Activated CD4-positive, alpha-beta T cell treated with anti-CD3 and anti-CD28 coated beads, Interleukin-2, amount 50 U/mL, for 48 hours (primary cell): ENCODE measurements at places on chromosomes 3 and 15.

- DNase-seq: no peak
Measured at GRCh38 chr15:79953951-79954444, 17.0 kb downstream of the BCL2A1 start.

GRCh38 chr15:64503197-64503596, 42.8 kb downstream of the ZNF609 start:
- no peak for DNase-seq

- no peak for DNase-seq
Measured at GRCh38 chr3:53618936-53619335, 124.5 kb downstream of the CACNA1D start.

DNA sequence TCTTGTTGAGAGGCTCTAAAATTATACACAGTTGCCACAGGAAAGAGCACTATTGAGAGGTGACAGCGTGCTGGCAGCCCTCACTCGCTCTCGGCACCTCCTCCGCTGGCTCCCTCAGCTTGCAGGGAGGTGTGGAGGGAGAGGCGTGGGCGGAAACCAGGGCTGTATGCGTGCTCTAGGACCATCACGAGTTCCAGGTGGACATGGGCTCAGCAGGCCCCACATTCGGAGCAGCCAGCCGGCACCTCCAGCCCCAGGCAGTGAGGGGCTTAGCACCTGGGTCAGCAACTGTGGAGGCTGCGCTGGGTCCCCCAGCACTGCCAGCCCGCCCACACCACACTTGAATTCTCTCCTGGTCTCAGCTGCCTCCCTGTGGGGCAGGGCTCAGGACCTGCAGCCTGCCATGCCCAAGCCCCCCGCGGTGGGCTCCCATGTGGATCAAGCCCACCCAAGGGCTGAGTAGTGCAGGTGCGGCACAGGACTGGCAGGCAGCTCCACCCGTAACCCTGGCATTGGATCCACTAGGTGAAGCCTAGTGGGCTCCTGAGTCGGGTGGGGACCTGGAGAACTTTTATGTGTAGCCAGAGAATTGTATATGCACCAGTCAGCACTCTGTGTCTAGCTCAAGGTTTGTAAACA, 460.6 kb upstream of the ALCAM start:
- DNase-seq: no peak

DNA sequence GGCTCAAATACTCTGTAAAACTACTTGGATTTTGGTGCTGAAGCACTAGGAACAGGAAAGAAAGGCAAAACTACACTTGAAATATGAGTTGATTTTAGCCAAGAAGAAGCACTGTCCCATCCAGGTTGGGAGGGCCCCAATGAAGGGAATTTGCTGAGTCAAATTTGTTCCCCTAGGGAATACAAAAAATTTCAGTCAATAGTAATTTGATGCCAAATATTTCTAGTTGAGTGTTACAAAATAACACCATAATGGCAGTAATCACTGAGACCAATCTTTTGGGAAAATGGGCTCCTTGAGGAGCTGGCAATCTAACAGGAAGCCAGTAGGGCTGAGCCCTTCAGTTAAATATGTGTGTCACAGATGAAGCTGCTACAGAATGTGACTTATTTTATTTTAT, 896.9 kb downstream of the DIPK2A start:
- no peak for DNase-seq

GRCh38 chr15:23642413-23643044, 5.1 kb downstream of the MAGEL2 start:
- peak; percentile 44 for DNase-seq

DNA sequence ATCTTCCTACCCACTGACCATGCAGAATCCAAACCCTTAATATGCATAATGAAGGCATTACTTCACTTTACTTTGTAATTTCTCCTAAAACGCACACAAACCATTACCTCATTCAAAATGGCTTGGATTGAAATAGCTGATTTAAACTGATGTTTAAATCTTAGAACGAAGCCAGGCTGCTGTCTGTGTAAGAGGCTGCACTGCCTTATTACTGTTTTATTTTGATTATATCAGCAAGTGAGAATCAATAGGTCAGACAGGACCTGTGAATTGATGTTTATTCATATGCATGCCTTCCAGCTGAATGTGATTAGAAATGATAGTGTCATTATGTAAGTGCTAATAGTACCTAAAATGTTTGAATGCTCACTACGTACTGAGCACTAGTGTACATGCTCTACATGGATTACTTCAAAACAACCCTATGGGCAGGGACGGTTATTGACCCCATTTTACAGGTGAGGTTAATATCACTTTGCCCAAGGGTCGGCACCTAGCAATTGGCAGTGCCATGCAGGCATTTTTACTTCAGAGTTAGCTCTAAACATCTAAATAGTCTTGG, 314.2 kb upstream of the CBLB start:
- DNase-seq: no peak

DNA sequence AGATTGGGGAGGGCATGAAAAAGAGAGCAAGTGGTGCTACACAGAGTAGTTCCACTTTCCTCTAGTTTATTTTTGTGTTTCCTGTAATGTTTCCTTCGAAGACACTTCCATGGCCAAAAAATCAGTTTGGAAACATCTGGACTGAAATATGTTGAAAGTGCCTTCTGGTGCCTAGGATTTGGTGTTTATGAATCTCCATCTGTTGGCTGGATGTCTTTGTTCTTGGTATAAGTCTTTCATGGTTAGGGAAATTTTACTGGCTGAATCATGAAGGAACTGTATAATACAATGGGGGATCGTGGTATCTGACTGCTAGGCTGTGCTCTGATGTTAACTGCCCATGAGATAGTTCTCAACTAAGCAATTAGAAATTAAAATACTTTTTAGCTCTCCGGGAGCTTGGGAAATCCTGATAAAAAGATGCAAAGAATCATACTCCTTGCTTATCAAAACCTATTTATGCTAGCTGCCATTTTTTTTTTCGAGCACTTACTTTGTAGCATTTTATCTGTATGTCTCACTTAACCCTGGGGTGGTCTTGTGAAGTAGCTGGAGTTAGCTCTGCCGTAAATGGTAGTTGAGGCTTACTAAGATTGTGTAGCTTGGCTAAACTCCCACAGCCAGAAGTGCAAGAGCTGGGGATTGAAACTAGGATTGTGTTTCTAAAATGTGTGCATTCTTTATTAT, 21.9 kb downstream of the AKAP13 start:
- DNase-seq: no peak

DNA sequence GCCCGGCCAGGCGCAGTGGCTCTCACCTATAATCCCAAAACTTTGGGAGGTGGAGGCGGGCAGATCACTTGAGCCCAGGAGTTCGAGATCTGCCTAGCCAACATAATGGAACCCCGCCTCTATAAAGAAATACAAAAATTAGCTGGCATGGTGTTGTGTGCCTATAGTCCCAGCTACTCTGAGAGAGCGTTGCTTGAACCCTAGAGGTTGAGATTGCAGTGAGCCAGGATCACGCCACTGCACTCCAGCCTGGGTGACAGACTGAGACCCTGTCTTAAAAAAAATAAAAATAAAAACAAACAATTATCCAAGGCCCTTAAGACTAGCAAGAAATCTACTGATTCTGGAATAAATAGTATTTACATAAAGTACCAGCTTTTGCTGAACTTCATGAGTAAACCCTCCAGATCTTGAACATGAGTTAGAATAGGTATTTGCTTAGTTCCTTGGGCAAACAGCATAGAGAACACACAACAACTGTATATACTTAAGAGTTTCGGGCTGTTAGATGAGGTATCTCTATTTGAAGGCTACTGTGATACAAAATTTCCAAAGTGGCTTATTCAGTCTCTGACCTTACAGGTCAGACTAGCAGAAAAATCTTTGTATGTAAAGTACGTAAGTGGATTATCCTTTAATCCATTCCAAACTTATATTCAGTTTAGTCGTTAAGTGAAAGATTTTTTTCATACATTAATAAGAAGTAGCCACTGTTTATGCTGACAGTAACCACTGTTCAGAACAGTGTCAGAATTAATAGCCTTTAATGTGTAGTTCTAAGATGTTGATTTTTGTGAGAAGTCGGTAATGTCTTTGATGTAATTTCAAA, 171.1 kb upstream of the CGNL1 start:
- no peak for DNase-seq

DNA sequence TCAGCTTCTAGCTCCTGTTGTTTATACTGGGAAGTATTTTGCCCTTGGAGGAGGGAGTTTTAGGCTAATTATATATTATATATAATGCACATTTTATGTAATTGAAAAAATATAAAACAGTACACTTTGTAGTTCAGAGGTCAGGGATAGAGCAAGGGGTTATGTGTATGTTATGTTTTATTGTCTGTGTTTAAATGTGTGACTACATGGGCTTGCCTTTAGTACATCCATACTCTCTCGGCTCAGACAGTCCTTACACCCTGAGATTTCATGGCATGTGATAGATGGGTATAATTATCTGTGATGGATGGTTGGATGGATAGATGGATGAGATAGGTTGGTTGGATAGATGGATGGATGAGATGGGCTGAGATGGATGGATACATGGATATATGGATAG, 17.4 kb upstream of the ST3GAL6 start:
- no peak for DNase-seq

DNA sequence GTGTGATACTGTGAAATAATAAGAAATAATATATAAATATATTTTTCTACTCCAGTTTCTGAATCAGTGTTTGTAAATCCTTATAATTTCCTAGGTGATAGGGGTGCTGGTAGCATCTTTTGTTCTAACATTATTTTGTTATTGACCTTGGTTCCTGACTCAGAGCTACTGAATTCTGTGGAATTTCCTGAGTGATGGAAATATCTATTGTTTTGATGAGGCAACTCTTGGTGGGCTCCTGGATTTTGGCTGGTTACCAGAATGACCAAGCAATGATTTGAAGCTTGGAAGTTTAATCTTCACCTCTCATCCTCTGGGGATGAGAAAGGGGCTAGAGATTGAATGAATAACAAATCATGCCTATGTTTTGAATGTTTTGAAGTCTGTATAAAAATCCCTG, 377.3 kb downstream of the LPP start:
- no peak for DNase-seq

DNA sequence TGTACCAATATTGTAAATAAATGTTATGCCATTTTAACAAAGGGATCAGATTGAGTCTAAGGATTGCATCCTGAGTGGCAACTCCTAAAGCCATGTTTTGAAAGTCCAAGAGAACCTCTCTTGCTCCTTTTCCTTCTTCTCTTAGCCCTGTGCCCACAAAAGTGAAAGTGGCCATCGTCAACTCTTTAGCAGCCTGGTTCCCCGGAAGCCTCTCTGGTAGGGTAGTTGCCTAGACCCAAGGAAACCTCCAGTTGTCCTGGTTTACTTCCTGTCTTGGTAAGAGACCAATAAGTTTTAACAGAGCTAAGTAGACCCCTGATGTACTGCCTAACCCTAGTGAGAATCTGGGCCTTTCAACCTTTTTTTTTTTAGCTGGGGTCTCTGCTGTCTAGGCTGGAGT, 10.2 kb upstream of the ITPKA start:
- DNase-seq: no peak

- no peak for DNase-seq
Measured at GRCh38 chr3:132659000-132659364, 627 bp downstream of the ACAD11 start.

GRCh38 chr3:160643994-160644393, 33.0 kb upstream of the ARL14 start:
- no peak for DNase-seq

DNA sequence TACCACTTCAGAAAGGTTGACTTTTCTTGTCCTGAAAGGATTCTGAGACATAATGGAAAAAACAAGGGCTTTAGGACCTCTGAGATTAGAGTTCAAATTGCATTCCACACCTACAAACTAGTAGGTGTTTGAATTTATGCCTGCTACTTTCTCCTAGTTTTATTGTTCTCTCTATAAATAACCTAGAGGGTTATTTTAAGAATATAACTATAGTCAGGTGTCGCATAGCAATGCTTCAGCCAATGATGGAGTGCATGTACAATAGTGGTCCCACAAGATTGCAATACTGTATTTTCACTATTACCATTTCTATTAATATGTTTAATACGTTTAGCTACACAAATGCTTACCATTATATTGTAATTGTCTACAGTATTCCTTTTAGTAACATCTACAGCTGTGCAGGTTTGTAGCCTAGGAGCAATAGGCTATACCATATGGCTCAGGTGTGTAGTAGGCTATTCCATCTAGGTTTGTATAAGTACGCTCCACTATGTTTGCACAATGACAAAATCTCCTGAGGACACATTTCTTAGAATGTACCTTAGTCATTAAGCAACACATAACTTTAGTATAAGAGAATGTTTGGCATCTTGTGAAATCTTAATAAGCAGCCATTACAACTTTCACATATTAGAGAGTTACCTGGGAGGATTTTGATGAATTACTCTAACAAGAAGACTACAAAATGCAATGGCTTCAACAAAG, 1352.5 kb downstream of the ZPLD1 start:
- DNase-seq: no peak

DNA sequence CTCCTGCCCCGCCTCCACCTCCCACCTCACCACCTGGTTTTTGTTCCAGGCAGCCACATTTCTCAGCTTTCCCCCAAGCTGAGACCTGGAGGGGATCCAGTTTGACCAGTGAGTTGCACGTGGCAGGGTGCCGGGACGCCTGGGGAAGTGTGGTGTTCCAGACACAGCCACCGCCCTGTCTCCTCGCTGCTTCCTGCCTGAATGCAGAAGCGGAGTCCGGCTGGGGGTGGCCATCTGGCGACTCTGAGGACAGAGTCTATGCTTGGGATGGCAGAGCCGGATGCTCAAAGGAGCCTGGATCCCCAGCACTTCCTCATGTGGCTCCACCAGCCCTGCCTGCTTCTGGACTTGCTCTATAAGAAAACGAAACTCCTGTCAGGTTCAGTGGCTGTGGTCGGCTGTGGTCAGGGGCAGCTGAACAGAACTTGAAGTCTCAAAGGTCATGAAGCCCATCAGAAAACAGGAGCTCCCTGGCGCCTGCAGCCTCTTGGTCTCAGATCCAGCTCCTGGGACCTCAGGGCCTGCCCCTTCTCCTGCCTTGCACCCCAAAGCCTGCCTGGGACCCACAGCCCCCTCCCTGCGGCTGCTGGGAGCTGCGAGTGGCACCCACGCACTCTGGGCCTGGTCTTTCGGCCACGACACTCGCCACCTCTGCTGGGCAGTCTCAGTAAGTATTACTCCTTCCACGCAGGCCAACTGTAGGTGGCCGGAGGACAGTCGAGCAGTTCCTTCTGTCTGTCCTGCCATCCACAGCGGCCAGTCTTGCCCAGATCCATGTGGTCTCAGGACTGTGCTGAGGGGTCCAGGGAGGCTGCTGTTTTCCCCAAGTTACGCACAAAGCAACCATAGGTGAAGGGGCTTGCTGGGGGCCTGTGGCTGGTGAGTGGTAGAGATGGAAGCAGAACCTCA, 112.8 kb upstream of the MEF2A start:
- no peak for DNase-seq

DNA sequence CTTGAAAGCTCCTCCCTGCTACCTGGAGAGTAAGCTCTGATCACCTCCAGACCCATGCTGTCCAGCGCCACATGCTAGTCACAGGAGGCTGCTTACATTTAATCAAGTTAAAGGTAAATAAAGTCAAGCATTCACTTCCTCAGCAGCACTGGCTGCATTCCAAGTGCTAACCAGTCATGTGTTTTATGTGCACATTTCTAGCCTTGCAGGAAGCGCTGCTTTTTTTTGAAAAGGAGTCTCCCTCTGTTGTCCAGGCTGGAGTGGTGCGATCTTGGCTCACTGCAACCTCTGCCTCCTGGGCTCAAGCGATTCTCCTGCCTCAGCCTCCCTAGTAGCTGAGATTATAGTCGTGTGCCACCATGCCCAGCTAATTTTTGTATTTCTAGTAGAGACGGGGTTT, 279.2 kb downstream of the GABRG3 start:
- no peak for DNase-seq
